ENCODE measurements at places on chromosomes 12 and 14. TPM values are rescaled to one million over a fixed set of nuclear protein-coding genes. Genes with fewer than 3 reads are reported as not detected.

Gene LRIG3
- 6.9 TPM for total RNA-seq

GRCh38 chr12:13913371-13913770, 68.0 kb downstream of the GRIN2B start:
- no peak for DNase-seq

DNA sequence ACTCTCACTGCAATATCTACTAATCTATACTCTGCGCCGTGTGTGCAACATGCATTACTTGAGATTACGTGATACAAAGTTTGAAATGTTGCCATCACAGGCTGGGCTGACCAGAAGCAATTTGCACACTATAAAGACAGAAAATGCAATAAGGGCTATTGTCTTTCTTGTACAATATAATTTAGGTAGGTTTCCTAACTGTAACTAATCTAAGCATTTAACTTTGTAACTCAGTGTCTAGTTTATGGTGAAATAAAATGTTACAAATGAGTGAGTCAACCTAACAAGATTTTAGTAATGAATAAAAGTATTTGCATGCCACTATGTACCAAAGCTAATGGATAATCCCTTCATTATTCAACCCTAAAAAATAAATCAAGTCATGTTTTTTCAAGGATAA, 57.8 kb downstream of the LRP6 start:
- no peak for DNase-seq

DNA sequence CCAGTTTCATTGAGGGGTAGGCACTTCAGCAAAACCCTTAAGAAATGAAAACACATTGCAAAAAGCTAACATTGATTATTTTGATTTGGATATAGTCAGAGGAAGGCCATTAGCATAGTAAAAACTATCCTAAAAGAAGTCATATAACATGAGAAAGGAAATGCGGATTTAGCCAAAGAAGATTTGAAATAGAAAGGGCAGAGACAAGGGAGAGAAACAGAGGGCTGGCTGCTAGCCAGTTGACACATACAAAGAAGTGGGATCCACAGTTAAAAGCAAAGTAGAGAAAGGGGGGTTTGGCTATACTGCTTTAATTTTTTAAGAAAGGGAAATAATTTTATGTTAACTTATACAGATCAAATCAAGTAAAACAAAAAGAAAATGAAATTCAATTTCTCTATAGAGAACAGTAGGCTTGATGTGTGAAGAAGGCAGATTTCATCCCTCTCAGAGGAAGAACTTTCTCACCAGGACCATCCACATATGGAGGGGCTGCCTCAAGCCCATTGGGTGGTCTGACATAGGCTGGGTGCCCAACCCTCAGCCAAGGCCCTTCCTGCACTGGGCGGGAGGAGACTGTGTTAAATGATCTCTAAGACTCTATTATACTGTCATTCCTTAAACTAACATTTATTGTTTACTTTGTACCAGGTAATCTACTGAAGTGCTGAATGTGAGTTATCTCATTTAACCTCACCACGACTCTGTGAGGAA, 420.3 kb downstream of the CCDC91 start:
- no peak for DNase-seq

All from glutamatergic neuron (in vitro differentiated cells).